ENCODE measurements at places on chromosomes 4 and X. TPM values are rescaled to one million over a fixed set of nuclear protein-coding genes. Genes with fewer than 3 reads are reported as not detected.

Gene PABPC5
- total RNA-seq, result 7.5 TPM

Gene ATP1B4
- total RNA-seq, result 1.4 TPM

Gene NLGN3
- total RNA-seq, result 6.7 TPM

Gene PF4V1
- not detected for total RNA-seq

Gene CHIC2
- 72.5 TPM for total RNA-seq

Gene TBC1D8B
- 21.7 TPM for total RNA-seq

Gene ZNF711
- 10.4 TPM for total RNA-seq

Gene ARX
- total RNA-seq, result not detected

Gene SHROOM2
- 9.4 TPM for total RNA-seq

Gene CXCL1
- total RNA-seq, result 56.1 TPM

Gene MYOZ2
- total RNA-seq, result 3.6 TPM

Gene PNMA6F
- total RNA-seq, result not detected

Gene TBCK
- 123 TPM for total RNA-seq

DNA sequence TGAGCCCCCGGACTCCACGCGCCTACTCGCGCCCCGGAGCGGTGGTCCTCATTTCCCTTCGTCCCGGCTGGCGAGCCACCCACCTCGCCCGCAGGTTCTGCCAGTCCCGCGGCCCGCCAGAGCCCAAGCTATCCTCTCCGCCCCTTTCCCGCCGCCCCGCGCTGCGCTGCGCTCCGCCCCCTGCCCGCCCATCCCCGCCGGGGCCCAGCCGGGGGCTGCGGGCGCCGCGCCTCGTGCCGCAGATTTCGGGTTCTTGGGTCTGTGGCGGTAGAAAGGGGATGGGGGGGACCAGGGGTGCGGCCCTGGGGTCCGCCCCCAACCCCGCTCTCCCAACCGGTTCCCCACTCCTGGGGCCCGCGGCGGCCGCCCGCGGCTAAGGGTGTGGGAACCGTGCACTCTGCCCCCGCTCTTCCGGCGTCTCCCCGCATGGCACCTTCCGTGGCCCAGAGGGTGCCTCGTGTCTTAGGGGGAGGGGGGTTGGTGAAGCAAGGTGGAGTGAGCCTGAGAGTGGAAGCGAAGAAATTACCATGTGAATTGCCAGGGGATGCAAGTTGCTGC is 650.8 kb upstream of the DIPK2B start:
- DNase-seq, result peak; percentile 29

- peak; percentile 19 for DNase-seq
Measured at GRCh38 chrX:1239681-1240142, 27.3 kb upstream of the CRLF2 start.

DNA sequence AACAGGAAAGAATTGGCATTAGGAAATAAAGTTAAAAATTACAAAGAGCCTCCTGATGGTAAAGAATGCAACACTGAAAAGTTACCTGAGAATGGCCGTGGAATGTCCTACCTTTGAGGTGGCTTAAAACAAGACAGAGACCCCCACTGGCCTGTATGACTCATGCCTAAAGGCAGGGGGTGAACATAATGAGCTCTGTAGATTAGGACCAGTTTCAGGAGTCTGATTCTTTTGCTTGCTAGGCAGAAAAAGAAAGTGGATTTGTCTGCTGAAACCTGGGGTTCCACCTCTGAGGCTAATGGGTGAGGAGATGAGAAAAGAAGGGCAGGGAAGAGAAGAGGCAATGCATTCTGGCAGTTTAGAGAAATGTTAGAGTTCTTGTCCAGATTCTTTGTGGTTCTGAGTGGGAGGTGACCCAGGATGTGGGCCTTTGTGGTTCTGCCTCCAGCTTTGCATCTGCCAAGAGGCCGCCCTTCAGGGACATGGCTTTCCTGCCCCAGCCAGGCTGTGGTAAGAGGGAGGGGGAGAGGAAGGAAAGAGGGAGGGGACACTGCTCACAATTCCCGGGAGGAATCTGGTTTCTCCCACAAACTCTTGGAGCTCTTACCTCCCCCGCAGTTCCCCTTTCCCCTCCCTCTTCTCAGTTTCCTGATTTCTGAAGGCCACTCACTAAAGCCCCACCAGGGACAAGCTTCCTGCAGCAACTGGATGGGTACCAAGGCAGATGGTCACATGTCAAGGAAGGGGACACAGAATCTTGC is 109.6 kb downstream of the EFNB1 start:
- DNase-seq, result no peak

DNA sequence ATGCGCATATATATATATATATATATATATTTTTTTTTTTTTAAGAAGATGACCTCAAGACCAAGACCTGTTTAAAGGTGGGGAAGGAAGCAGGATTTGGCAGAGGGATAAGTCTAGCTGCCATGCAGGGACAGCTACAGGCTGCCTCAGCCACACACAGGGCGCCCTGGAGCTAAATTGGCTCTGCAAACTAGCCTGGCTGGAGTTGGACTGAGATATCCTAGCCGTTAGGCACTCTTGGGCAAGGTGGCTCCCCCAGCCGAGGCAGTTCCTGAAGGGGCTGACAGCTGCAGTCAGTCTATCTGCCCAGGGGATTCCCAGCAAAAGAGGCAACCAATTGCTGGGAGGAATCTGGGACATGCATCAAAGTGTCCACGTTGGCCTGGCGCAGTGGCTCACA is 21.9 kb downstream of the TRIML1 start:
- DNase-seq, result no peak

DNA sequence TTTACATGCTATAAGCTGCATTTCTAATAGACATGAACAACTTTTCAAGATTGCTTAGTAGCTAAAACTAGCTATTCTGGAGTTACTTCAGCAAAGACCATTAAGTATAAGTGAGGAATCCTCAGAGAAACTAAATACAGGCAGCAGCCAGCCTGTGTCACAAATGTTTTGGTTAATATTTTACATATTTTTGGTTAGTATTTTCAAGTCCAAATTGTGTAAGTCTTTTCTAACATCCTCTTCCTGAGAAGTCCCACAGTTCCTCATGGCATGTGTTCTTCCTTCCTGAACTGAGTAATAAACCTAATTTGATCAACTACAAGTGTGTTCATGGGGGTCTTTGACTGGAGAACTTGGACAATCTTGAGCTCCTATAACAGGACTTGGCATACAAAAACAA is 42.4 kb upstream of the MCF2 start:
- no peak for DNase-seq

DNA sequence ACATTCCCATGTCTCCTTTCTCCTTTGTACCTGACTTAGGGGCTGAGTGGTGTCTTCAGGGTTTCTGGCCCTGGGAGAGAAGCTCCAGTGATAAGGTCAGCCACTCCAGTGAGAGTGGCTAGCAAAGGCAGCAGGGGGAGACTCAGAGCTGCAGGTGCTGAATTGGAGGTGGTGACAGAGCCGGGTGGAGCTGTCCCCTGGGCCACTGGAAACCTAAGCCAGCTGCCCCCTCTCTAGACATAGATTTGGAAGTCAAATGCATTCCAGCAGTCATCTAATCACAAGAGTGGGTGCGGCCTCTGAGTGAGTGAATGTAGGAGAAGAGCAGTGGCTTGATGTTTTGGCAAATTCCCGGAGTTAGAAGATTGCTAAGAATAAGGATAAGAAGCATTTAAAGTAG is 28.5 kb downstream of the TRIM2 start:
- DNase-seq, result no peak

- DNase-seq, result no peak
Measured at GRCh38 chr4:80454040-80454439, 118.5 kb downstream of the CFAP299 start.

DNA sequence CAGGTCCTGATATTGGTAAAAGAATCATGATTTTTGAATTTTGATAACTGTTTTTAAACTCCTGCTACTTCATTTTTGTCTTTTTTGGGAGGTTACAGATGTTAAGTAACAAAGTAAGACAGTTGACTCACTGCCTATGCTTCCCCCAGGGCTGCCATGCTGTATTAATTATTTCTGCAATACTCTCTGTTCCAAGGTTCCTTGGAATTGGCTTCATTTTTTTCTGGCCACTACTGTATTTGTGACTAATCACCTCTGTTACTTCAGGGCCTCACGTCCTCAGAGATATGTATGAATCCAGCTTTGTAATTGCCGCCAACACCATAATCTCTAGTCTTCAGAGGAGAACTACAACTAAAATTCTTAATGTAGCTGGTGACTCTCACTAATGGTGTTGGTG is 1729.3 kb downstream of the C4orf33 start:
- DNase-seq, result no peak

- DNase-seq, result no peak
Measured at GRCh38 chr4:87031920-87032319, 97.1 kb downstream of the AFF1 start.

DNA sequence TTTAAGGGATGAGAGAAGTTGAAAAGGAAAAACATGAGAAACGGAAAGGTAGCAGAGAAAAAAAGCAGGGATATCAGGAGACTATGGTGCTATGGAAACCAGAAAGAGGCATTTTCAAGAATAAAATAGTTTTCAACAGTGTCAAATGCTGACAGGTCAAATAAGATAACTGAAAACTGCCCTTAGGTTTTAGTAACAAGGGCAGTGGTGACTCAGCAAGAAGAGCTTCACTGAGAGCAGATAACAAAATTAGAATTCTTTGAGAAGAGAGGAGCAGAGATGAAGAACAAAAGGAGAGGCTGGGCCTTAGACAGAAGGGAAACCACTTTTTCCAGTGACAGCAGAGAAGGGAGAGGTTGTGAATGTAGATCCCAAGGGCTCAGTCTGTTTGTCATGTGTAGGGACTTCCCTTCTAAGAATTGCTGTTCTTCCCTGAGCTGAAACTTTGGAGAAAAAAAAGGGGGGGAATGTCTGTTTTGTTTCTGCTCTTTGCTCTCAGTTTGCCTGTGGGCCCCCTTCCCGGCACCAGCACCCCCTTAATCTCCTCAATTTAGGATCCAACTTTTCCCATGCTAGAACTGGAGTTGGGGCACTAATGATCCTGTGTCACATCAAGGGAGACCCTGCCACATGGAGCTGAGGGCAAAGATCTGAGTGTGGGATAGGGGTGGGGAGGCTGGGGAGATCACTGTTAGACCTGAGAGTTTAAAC is 26.8 kb upstream of the MAGEA10 start:
- no peak for DNase-seq

GRCh38 chr4:146514651-146515357 is 6.9 kb downstream of the SLC10A7 start:
- DNase-seq, result no peak

DNA sequence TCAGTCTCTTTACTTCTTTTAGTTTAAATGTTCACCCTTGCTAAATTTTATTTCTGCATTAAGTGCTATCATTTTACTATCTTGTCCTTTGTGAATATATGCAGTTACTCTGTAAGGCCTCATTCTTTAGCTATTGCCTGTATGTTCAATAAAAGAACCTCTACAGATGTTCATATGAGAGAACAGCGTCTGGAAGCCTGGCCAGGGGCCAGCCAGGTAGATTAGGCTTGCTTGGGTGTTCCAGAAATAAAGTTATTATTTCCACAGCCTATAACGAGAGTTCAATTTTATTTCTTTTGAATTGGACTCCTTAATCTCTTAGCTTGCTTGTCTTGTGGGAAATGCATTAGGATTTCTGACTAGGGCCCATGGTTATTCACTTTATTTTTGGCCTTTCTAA is 214.5 kb downstream of the TLL1 start:
- no peak for DNase-seq

DNA sequence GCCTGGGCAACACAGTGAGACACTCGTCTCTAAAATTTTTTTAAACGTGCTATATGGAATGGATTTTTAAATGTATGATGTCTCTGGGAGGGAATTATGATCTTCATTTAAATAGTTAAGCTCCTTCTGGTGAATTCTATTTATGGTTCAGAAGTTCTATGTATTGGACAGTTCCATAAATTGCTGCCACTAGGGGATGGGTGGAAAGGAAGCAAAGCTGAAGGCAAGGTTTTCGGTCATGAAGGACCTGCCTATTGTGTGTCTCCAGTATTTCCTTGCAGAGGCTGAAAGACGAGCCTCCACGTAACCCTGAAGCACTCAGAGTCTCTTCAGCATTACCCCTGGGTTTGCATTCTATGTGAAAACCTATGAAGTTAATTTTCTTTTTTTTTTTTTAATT is 451.5 kb upstream of the FAT1 start:
- DNase-seq, result no peak

GRCh38 chr4:143178923-143179322 is 5.8 kb upstream of the USP38 start:
- no peak for DNase-seq

GRCh38 chr4:100164808-100165760 is 25.2 kb downstream of the DDIT4L start:
- DNase-seq, result no peak

- DNase-seq, result peak; percentile 94
Measured at GRCh38 chr4:76341063-76341462, 34.5 kb downstream of the STBD1 start.

DNA sequence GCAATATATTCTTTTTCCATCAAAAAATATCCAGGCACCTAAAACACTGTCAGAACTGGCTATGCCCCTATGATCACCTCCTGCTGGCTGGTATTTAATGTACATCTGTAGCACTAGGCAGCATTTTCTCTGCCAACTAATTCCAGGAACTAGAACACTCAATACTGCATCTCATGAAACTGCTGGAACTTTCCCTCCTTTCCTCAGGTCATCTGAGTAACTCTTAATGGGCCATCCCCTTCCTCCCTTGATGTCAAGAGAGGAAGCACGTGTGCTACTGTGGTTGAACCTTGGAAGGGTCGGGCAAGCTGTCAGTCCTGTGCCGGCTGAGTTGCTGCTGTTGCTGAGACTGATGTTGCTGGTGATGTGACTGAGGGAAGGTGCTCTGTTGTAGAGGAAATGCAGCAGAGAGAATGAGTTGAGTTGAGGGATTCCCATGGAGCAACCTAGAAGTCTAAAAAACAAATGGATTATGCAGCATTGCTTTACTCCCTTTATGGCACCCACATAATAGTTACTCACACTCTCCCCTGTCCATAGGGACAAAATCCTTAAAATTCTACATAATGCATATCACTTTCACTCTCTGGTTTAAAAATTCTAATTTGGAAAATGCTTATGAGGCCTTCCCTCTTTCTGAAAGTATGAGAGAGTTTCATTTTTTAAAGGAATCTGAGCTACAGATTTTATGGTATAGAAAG is 39.5 kb downstream of the TMEM165 start:
- peak; percentile 16 for DNase-seq

DNA sequence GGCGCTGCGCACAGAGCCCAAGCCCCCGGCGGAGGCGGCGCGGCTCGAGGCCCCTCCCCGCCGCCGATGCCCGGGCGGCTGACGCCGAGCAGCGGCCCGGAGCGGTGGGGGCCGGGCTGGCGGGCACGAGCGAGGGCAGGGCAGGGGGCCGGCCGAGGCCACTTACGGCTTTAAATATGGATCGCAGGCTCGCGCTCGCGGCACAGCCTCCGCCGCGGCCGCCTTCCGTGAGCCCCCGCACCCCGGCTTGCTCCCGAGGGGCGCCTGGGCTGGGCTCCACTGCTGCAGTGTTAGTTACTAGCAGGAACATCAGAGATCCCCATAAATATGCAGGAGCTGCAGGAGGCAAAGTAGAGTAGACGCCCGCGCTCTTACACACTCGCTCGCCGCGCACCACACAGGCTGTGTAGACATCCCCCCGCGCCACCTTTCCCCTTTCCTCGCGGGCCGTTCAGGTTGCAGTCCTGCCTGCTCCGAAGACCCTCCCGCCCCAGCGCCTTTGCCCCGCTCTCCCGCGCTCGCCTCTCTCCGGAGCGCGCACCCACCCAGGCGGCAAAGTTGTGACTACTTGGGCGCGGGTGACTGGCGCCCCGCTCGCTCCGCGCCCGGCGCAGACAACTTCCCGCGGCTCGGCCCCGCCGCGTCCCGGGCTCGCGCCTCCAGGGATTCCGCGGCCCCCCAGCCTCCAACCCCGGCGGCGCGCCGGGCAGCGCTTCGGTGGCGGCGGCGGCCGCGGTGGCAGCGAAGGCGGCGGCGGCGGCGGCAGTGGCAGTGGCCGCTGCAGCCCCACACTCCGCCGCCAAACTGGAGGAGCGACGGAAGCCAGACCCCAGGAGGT is 152.0 kb upstream of the SLC4A4 start:
- peak; percentile 69 for DNase-seq
